ENCODE measurements at places on chromosomes 4 and X.

DNA sequence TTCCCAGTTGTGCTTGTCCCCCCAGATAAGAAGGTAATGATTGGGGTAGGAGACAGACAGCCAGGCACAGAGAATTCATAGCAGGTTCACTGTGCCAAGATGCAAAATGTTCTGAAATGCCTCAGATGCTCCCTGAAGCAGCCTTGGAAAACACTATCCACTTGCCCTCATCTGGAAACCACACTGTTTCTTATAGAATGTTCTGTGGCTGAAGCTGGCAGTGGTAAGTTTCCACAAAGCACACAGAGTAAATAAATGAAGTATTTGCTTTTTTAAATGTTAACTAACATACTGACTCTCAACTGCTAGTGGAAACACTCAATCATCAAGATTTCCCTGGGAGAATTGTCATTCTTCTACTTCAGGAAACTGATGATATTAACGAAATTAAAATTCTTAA is 311.4 kb downstream of the PRDM5 start:
- no peak for DNase-seq

DNA sequence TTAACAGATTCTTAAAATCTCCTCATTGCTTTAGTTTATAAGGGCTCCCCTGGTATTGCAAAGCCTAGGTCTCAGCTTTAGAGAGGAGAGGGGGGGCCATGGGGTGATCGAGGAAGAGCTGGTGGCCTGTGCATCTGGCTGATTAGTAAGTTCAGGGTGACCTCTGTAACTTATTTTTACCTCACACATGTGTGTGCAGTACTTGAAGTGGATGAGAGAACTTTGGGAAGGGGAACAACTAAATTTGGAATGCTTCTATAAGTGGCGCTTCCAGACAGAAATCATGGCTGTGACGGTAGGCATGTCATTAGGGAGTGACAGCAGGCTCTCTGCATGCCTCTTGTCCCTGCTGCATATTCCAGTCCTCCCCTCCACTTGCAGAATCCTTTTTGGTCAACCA is 41.9 kb downstream of the FRAS1 start:
- no peak for DNase-seq

- no peak for DNase-seq
Measured at GRCh38 chrX:117835034-117835433, 281.6 kb downstream of the KLHL13 start.

- no peak for DNase-seq
Measured at GRCh38 chr4:95106408-95106928, 348.7 kb downstream of the BMPR1B start.

- no peak for DNase-seq
Measured at GRCh38 chr4:1348014-1348513, 1.1 kb downstream of the UVSSA start.

DNA sequence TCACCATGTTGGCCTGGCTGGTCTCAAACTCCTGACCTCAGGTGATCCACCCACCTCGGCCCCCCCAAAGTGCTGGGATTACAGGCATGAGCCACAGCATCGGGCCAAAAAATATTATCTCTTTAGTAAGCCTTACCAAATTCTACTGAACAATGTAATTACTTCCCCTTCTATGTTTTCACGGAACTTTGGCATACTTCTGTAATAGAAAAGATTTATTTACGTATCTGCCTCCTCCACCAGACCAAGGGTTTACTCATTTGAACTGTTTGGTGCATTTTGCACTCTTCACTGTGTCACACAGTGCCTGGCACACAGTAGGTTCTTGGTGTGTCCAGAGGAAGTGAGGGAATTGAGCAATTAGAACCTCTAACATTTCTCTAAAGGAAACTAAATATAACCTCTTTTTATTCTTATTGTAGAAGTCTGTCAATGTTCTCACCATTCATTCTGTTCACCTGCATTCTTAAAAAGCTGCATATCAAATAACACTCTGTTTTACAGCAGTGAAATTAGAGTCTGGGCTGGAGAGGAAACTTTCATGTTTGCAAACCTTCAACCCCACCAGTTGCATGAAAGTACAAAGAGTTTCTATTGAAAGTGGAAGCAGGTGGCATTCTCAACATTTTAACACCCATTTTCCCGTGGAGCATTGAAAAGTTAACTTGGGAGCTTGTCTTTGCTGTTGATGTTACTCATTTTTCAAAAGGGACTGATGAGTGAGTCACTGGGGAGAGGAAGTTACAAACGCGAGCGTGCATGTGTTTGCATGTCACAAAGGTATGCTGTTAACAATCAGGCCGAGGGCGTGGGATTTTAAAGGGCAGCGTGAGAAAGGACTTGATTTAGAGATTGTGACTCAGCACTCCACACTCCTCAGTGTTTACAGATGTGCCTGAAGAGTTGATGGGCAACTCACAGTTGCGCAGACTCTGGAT is 314.1 kb downstream of the STK32B start:
- DNase-seq = no peak

DNA sequence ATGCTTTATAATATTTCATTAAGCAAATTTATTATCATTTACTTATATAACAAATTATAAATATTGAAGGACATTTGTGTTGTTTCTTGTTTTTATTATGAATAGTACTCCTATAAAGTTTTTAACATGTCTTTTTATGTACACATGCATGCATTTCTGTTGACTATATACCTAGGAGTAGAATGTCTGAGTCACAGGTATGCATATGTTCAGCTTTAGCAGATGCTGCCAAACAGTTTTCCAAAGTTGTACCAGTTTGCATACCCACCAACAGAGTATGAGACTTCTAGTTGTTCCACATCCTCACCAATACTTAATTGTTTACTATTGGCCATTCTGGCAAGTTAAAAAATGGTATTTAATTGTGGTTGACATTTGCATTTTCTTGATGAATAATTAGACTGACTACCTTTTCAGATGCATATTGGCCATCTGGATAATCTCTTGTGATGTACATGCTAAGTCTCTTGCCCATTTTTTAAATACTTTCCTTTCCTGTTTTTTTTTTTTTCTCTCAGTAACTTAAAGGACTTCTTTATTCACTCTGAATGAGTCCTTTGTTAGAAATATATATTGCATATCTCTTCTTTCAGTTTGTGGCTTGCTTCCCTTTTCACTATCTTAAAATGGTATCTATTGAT is 132.2 kb upstream of the TRIM2 start:
- DNase-seq = no peak

- no peak for DNase-seq
Measured at GRCh38 chr4:89248879-89249281, 58.7 kb downstream of the GPRIN3 start.

DNA sequence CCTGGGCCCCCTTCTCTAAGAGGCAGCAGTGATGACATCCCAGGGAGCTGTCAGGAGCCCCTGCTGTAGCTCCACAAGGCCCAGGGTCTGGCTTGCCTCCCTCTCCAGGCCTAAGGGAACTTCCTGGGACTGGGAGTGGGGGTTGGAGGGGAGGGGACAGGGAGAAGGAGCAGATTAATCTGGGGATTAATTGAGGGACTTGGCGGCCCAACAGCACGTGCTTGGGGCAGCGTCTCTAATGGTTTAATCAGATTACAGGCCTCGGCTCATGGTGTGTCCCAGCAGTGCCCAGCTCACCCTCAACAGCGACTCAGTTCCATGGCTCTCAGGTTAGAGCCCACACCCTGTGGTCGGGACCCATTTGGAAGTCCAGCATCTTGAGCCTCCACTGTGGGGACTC is 47.9 kb downstream of the EFNB1 start:
- DNase-seq = no peak

DNA sequence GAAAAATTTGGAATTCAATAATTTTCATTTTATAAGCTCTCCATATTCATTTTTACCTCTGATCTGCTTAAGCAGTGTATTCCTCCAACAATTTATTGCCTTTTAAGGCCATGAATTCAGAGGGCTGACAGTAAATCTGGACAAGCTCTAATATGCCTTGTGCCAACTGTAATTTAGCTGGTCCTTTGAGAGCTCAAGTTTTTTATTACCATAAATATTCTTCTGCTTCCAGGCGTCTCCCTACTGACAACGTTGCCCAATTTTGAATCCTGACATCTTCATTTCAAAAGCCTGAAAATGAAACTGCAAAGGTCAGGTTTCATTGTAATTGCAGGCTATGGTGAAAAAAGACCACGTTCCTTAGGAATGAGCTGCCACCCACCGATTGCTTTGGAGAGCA is 95.8 kb upstream of the GEMIN8 start:
- DNase-seq = no peak

GRCh38 chr4:151199319-151200190 is 77.4 kb upstream of the PRSS48 start:
- DNase-seq = no peak

DNA sequence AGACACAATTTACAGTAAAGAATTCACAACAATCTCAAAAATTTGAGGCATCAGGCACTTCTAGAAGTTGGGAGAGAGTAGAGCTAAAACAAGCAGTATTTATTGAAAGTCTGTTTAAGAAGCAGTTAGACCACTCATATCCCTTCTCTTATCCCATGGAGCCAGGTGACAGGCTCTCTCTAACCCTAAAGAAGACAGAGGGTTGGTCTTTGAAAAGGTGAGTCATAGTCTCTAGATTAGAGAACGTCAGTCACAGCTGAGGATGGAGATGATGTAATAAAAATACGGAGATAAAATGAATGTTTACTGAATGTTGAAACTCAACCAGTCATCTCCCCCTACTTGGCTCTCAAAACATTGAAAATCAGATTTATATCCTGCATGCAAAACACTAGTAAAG is 223.8 kb downstream of the CHIC2 start:
- DNase-seq = no peak

DNA sequence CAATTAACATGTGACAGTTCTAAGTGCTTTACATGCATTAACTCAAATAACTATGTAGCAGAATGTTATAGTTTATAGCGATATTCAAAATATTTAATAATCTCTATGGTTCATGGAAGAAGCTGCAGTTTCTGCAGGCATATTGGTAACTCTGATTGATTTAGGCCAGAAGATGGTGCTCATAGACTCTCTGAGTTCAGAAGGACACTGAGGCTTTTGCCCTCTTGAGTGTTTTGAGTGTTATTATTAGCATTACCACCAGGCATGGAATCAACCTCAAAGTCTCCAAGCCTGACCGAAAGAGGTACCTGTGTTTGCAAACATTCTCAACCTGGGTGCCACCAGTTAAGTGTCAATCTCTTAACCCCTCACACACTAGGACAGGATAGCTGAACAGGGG is 792.3 kb upstream of the PCDH7 start:
- no peak for DNase-seq

DNA sequence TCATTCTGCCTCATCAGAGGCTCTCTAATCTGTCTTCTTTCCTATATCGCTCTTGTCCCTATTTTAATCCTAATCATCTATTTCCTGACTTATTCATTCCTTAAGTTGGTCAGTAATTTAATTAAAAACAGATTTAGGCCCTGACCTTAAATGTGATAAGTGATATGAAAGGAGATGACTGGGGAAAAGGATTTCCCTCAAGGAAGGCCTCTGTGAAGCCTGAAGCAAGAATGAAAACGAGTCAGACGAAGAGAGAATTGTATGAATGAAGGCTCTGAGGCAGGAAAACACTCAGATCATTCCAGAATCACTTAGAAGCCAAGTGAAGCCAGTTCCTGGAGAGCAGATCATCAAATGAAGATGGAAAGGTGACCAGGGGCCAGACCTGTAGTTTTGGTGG is 22.1 kb downstream of the PKD2 start:
- no peak for DNase-seq
